Stimulated activated CD4-positive, alpha-beta T cell treated with anti-CD3 and anti-CD28 coated beads, Interleukin-12 subunit alpha, Interleukin-12 subunit beta, amount 100 ng/mL, for 4 hours (primary cell): ENCODE measurements at places on chromosomes 16 and 17.

GRCh38 chr16:87319997-87320491, 2.9 kb upstream of the C16orf95 start:
- no peak for DNase-seq

DNA sequence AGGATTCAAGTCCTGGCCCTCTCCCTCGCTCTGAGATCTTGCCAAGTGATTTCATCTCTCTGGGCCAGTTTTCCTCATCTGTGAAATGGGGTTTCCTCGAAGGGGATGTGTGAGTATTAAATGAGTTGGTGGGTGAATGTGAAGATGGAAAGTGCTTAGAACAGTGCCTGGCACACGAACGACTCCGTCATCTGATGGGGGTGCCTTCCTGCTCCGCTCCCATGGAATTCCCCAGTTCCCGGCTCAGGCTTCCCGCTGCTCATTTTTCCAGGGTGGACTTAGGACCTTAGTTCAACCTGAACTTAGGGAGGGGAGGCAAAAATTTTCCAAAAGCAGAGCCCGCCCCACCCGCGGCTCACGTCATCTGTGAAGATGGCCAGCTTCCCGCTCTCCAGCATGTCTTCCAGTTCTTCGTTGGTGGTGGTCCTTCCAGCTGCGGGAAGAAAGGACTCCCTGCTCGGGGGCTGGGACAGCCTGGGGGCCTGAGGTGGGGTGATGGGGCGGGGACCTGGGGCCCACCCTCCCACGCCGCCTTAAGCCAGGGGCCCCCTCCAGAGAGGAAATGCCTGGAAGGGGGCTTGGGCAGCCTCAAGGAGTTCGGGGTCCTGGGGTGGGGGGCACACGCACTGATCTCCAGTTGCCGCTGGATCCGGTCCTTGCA, 11.4 kb downstream of the HSD3B7 start:
- no peak for DNase-seq

DNA sequence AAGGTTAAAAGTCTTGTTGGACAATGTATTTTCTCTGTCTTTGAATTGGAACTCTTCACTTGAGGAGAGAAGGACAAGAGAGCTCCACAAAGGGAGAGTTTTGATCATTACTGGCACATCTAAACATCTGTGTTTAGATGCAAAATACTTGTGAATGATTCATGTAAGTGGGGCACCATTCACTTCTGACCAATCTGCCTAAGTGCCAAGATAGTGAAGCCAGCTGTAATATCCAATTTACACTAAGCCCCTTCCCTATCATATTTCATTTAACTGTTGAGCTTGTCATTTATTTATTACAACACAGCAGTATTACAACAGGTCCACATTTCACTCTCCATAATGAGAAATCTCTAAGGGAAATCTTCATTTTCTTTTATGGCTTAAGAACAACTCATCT, 832.3 kb upstream of the GOT2 start:
- DNase-seq = no peak

DNA sequence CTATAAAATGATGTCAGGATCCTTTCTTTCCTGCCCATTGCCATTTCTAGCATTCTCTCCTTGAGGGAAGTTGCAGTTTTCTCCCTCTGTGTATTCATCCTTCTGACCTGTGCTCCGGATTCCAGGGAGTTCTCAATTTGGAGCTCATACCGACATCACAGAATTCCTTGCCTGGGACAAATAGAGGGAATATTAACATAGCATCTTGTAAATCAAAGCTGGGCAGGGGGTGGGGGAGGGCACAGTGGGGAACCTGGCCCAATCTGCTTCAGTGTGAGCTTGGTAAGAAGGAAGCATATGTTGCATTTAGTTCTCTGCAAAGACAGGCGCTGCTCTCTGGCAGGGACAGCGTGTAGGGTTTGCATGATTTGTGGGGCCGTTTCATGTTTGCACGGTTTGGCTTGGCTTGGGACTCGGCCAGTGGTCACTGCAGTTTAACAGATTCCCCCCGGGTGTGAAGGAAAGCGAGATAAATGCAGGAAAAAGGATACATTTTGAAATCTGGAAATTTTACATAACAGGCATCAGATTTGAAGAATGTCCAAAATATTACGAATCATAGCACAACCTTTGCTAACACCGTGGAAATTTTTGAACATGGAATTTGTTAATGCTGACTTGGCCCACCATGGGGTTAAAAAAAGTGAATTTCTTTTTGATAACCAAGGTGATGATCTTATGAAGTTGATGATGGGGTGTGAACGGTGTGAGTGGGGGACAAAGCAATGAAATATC, 178.0 kb downstream of the WWOX start:
- DNase-seq = no peak

DNA sequence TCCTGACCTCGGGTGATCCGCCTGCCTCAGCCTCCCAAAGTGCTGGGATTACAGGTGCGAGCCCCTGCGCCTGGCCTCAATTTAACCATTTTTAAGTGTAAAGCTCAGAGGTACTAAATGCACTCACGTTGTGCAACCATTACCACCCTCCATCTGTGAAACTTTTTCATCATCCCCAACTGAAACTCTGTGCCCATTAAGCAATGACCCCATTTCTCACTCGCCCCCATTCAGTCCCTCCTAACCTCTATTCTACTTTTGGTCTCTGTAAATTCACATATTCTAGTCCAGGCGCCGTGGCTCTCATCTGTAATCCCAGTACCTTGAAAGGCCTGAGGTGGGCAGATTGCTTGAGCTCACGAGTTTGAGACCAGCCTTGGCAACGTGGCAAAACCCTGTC, 8.3 kb upstream of the SPNS3 start:
- DNase-seq = no peak

DNA sequence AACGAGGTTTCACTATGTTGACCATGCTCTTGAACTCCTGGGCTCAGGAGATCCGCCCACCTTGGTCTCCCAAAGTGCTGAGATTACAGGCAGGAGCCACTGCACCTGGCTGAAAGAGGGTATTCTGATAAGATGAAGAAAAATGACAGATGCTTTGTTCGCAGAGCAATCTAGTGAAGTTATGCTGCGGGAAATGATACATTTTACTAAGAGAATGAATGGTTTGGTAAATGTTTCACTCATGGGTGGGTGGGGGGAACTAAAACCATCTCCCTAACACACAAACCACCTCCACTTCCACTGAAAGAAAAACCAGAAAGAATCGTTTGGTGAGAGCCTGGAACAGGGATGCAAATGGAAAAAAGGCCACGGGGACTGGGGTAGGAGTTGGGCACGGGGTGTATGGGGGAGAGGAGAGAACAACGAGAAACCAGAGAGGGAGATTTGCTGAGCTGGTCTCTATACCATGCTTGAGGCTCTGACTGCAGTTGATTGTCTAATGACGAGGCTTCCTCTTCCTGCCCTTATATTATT, 19.0 kb upstream of the XYLT2 start:
- DNase-seq = no peak

DNA sequence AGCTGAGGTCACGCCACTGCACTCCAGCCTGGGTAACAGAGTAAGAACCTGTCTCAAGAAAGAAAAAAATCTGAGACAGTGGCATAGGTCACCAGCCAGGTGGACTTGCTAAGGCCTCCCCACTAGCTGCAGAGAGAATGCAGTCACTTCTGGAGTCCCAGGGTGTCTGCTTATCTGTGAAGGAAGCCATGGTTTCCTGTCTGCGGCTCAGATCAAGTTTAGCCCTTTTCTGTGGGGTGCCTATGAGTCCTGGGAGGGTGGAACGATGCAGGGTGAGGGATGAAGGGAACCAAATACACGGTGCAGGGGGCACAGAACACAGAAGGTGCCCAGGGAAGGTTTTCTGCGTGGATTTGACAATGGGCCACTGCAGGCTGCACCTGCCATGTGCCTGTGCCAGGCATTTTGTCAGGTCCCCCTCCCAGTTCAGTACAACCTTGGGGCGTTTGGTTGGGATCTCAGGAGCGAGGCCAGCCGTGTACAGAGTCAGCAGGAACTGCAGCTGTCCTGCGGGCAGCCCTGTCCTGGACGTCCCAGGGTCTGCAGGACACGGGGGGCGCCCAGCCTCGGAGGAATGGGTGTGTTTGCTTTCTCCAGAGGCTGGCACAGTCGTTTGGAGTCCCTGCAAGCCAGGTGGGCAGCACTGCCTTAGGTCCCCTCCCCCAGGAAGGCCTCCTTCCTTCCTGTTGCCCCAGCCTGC, 41.8 kb downstream of the RAB11FIP4 start:
- DNase-seq = no peak

- DNase-seq = no peak
Measured at GRCh38 chr17:32323046-32323445, 18.9 kb downstream of the C17orf75 start.

GRCh38 chr16:16143038-16143763, 80.1 kb downstream of the ABCC6 start:
- DNase-seq = no peak

DNA sequence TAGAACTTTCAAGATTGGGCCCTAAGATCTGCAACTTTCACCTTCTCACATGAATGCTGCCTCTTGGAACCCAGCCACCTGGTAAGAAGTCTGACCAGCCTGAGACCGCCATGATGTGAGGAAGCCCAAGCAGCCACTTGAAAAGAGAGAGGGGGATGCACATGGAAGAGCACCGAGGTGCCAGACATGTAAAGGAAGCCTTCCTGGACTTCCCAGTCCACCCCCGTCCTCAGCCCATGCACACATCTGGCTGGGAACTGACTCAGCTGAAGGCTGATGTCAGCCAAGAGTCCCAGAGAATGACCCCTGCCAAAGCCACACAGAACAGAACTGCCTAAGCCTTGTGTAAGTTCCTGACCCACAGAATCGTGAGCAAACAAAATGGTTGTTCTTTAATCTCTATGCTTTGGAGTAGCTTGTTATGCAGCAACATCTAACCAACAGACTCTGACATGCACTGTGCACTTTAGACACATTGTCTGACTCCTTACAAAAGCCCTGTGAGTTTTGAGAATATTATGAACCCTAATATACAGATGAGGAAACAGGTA, 86.7 kb downstream of the RMI2 start:
- DNase-seq = no peak

DNA sequence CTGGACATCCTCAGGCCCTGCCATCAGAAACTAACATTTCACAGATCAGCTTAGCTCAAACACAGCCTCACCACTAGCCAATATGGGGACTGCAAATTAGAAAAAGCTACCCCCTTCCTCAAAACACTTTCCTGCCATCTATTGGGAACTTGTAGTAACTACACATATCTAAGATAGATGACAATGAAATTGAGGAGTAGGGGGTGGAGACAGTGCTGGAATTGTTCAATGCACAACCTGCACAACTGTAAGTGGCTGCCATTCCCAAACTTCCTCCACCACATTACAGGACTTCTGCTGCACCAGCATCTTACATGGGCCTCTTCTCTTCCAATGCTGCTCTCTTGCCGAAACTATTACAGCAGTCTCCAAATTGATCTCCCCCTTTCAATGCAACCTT, 21.9 kb downstream of the AIPL1 start:
- no peak for DNase-seq

GRCh38 chr16:84229471-84229870, 10.3 kb downstream of the KCNG4 start:
- DNase-seq = no peak

GRCh38 chr16:68626557-68626956, 18.6 kb upstream of the CDH3 start:
- no peak for DNase-seq

DNA sequence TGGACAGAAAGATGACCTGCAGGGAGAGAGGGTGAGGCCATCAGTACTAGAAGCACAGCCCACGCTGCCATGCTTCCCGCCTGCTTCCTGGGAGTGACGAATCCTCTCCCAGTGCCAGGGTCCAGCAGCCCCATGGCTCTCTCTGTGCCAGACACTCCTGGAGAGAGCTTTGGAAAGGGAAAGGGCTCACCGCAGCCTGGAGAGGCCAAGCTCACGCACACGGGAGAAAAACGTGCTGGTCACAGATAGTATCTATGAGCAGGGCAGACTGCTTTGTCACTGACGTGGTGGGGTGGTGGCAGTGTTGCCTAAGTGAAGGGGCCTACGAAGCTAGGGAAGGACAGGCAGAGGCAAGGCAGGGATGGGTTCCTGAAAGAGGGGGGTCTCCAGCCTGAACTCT, 5.4 kb downstream of the WBP2 start:
- no peak for DNase-seq

DNA sequence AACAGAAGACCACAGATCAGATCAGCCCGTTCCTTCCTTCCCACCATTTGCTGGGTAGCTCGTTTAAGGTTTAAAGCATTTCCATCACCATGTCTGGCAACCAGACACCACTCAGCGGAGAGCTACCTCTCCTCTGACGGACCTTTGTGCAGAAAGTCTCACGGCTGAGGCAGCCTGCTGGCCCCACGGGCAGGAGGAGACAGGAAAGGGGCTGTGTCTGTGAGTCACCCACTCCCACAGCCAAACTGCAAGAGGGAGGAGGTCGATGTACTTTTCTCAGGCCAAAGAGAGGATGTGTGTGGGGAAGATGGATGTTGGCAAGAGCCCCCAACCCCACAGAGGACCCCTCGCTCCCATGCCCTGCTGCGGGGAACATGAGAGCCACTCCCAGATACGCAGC, 92.1 kb downstream of the ZNF423 start:
- no peak for DNase-seq

DNA sequence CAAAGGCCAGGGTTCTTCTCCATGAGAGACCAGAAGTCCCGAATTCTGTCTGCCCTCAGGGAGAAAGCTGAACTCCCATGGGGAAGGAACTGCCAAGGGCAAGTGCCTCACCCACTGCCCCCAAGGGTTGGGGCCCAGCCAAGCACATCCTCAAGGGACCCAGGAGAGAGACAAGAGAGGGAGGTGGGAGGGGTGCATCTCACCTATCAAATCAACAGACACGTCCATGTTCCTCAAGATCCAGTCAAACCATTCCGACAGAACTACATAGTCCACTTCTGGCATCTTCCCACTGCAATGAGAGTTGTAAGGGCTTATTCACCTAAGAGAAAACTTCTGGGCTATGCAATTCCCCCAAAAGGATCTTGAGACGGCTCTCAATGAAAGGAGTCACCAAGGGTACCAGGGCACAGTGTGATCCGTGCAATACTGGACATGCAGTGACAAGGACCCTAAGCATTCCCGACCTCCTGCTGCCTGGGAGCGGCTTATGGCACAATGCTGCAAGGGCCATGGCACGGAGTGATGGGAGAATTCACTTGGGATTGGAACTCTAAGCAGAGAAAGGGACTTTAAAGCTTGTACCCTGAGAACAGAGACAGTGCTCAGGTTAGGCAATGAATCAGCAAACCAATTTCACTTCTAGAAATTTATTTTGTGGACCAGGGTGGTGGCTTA, 32.2 kb downstream of the TK2 start:
- DNase-seq = no peak
